Right ventricle myocardium superior (tissue), 1 donor: ENCODE measurements at places on chromosomes 12 and 14. TPM values are rescaled to one million over a fixed set of nuclear protein-coding genes. Genes with fewer than 3 reads are reported as not detected.

IFNG-AS1 gene
- total RNA-seq: not detected

DNA sequence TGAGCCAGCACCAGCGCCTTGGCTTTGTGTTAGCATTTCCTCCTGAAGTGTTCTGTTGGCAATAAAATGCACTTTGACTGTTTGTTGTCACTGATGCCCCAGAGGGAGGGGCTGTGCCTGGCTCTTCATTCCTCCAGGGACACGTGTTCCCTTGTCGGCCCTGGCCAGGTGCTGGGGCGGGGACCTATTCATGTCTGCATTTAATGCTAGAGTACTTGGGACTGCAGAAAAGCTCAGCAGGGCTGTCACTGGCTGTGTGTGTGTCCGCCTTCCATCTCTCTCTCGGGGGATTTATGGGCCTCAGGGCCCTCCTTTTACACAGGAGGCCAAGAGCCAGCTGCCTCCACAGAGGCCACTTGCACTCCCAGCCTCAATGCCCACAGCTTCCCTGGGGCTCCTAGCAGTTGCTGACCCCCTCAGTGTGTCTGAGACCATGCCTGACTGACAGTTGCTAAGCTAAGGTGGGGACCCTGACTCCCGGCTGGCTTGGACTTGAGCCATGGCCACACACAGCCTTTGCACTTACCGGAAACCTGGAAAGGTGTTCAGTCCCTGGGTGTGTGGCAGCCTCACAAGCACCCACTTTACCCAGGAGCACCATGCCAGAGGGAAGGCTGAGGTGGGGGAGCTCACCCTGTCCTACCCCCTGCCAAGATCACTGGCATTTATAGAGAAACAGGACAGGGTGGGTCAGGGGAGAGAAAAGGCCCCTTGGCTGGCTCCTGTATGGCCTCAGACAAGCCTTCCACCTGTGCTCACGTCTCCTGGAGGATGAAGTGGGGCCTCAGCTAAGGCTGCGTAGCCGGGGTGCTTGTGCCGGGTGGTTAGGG, 27.8 kb downstream of the HIP1R start:
- peak; percentile 66 for DNase-seq

DNA sequence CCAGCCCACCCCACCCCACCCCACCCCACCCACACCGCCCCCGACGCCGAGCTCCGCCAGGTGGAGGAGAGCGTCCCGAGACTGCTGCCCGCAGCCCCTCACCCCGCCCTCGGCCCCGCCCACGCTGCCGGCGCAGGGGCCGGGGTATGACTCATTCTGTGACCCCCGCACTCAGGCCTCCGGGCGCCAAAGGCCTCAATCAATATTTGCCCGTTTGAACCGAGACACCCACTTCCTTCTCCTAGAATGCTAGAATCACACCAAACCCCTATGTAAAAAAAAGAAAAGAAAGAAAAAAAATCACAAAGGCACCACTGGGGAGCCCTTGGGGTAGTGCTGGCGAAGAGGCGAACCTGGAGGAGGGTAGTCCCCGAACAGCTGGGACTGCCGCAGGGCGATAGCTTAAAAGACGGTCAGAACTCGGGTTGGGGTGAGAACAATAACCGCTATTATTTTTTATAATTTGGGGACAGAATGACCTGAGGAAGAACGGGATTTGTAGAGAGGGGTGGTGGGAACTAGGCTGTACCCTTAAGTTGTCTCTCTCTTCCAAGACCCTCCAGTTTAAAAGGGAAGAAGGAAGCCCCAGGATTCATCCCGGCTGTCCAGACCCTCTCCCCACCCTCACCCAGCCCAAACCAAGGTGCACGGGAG, 894 bp downstream of the KRT8 start:
- DNase-seq: peak; percentile 58

GRCh38 chr12:85057370-85057963, 21.3 kb downstream of the LRRIQ1 start:
- no peak for DNase-seq

DNA sequence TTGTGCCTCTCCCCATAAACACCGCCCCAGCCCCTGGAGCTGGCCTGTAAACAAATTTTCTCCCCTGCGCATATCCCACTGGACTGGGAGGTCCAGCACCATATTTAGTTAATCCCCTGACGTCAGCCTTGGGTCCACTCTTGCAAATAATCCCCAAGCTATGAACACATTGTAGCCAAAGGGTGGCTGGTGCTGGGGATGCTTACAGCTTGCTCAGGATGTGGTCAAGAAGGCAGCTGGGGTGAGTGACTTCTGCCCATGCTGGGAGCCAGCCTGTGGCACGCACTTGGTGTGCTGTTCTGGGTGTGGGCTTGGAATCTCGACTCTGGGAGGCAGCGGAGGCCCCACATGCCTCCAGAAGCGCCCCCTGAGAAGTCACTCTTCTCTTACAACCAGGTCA, 32.1 kb downstream of the CMKLR1 start:
- DNase-seq: no peak

GRCh38 chr12:33439587-33440011, at the start of gene SYT10:
TSS of gene SYT10 (minus strand) at chr12:33439819. CDS start at chr12:33439522, 297 bp downstream.
- DNase-seq: no peak

GRCh38 chr14:102838501-102838900, 61.3 kb downstream of the TRAF3 start:
- no peak for DNase-seq

GRCh38 chr14:21735639-21736307, 62.2 kb upstream of the OR4E1 start:
- no peak for DNase-seq

CACNA1C gene
- 151 TPM for total RNA-seq

ZDHHC22 gene
- not detected for total RNA-seq

- DNase-seq: no peak
Measured at GRCh38 chr14:97120611-97121031, 323.4 kb downstream of the VRK1 start.

- DNase-seq: no peak
Measured at GRCh38 chr12:89092297-89092696, 260.0 kb downstream of the DUSP6 start.

- DNase-seq: no peak
Measured at GRCh38 chr12:105201299-105201698, 34.7 kb downstream of the APPL2 start.

MYH6 gene
- 4,934 TPM for total RNA-seq

DLK1 gene
- total RNA-seq: 22.8 TPM

DNA sequence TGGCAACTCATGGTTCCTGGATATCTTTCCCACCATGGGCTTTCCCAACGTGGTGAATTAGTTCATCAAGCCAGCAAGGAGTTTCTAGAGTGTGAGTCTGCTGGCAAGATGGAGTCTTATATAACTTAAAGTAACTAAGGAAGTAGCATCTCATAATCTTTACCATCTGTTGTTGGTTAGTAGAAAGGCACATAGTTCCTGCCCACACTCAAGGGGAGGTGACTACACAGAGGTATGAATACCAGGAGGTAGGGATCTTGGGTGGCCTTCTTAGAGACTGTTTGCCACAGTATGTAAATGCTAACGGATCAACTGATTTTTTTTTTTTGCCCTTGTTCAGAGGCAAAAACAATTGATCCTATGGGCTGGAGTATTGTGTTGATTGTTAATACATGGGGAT, 446.9 kb downstream of the ATP23 start:
- DNase-seq: no peak

GRCh38 chr14:36905272-36905888, 243.7 kb downstream of the PAX9 start:
- no peak for DNase-seq

GRCh38 chr14:48417715-48418500, 742.5 kb upstream of the MDGA2 start:
- no peak for DNase-seq

C12orf42 gene
- 0.22 TPM for total RNA-seq

GRCh38 chr12:7498809-7499208, 4.8 kb downstream of the CD163 start:
- DNase-seq: no peak

DNA sequence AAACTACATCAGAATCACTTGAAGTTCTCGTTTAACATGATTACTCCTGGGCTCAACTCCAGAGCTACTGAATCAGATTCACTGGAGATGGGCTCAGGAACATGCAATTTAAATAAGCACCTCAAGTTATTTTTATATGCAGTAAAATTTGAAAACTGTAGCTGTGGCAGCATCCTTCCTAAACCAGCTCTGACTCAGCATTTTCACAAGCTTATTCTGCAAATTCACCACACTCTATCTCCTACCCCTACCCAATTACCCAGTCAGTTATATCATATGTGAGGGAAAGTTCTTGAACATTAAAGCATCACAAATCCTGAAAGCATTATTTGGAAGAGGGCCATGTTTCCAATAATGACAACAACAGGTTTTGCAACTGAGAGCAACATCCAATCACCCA, 24.2 kb upstream of the LRRC9 start:
- DNase-seq: no peak

KCNJ8 gene
- total RNA-seq: 53.5 TPM

IL26 gene
- total RNA-seq: not detected

GRCh38 chr14:33359288-33359881, 420.7 kb downstream of the NPAS3 start:
- no peak for DNase-seq

- peak; percentile 56 for DNase-seq
Measured at GRCh38 chr12:111777345-111778045, 10.8 kb downstream of the ALDH2 start.

DNA sequence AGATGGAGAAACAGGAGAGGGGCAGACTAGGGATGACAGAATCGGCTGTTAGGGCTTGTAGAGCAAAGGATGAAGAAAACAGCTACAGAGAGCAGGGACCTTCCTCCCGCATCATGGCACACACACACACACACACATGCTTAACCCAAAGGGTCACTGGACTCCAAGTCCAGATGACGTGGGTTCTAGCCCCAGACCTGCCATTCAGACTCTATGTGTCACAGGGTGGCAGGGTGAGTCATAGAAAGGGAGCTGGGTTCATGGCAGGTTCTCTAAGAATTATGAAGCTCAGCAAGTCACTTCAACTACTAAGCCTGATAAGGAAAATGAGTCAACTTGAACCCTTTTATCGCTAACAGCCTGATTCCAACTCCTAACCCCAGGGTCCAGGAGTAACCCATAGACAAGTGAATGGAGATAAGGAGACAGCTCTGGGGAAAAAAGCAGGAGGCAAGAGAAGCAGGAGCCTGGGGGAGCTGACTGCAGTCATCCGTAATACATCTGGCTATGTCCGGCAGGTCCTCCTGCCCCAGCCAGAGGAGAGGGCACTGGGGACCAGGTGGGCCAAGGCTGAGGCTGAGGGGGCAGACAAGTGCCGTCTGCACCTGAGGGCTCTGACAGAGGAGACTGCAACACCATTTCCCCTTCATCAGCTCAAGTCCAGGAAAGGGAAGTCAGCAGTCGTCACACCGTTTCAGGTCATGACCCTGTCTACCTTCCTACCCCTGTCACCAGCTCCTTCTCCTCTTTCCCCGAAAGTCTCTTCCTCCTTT, 3.6 kb upstream of the TNFRSF1A start:
- no peak for DNase-seq

DACT1 gene
- 2.4 TPM for total RNA-seq
